ENCODE measurements at places on chromosomes 6 and 20. TPM values are rescaled to one million over a fixed set of nuclear protein-coding genes. Genes with fewer than 3 reads are reported as not detected.

GRCh38 chr20:42261766-42262270 is 643.6 kb upstream of the CHD6 start:
- no peak overlapping the region for H3K27ac ChIP-seq
- no peak overlapping the region for H3K4me3 ChIP-seq
- H3K27me3 ChIP-seq = no peaks in the 10 kb centered on the region
- no peak for DNase-seq
- H3K36me3 ChIP-seq = no peaks in the 10 kb centered on the region

DNA sequence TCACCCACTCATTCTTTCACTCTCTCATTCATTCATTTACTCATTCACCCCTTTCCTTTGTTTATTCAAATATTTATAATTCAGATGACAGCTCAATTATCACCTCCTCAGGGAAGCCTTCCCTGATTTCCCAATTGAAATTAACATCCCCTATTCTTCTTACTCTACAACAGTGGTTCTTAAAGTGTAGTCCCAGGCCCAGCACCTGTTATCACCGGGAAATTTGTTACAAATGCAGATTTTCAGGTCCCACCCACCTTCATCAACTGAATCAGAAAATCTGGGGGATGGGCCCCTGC is 30.3 kb downstream of the KIAA1755 start:
- H3K27ac ChIP-seq = no peak overlapping the region
- H3K27me3 ChIP-seq = no peaks in the 10 kb centered on the region
- no peak for DNase-seq
- no peaks in the 10 kb centered on the region for H3K36me3 ChIP-seq
- no peaks in the 10 kb centered on the region for H3K4me1 ChIP-seq
- H3K4me3 ChIP-seq = no peak overlapping the region

GRCh38 chr6:54130179-54130578 is 18.9 kb downstream of the MLIP start:
- H3K27ac ChIP-seq = no peak overlapping the region
- no peaks in the 10 kb centered on the region for H3K36me3 ChIP-seq
- H3K27me3 ChIP-seq = no peaks in the 10 kb centered on the region
- no peak for DNase-seq
- no peaks in the 10 kb centered on the region for H3K4me1 ChIP-seq

Gene TDRD6
- not detected for polyA plus RNA-seq

DNA sequence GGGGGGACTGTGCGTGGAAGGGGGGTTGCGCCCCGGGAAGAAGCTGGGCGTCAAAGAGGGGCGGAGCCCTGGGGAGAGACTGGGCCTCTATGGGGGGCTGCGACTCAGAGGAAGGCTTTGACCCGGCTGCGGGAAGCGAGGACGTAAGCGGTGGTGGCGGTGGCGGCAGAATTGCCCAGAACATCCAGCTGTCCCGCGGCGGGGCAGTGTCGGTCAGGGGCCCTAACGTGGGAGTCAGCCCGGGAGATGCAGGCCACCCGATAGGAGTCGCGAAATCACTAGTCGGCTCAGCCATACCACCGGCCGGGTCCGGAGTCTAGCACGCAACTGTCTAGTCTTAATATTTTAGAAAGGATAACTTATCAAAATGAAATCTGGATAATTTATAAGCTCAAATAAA is 387.6 kb upstream of the EYS start:
- H3K27me3 ChIP-seq = no peaks in the 10 kb centered on the region
- no peaks in the 10 kb centered on the region for H3K4me1 ChIP-seq
- H3K27ac ChIP-seq = no peak overlapping the region
- no peak overlapping the region for H3K4me3 ChIP-seq
- no peak for DNase-seq

Gene MMP24
- 0.78 TPM for polyA plus RNA-seq

- peaks cover 2% of the 10 kb centered on the region for H3K36me3 ChIP-seq
- no peaks in the 10 kb centered on the region for H3K27me3 ChIP-seq
- no peak for DNase-seq
- H3K27ac ChIP-seq = no peak overlapping the region
- peaks cover 3% of the 10 kb centered on the region for H3K4me1 ChIP-seq
These were observed 8.2 kb downstream of the ASXL1 start for GRCh38 chr20:32366380-32366779.

Gene CAGE1
- not detected for polyA plus RNA-seq

Gene TNF
- 0.59 TPM for polyA plus RNA-seq

Gene RFX6
- polyA plus RNA-seq = 0.73 TPM

Gene ENPP5
- polyA plus RNA-seq = 1.4 TPM

Gene SDHAF4
- polyA plus RNA-seq = 6.2 TPM

GRCh38 chr6:30007132-30007764 is 53.8 kb upstream of the POLR1H start:
- H3K4me3 ChIP-seq = peak overlapping the region; percentile 45
- peak; percentile 56 for DNase-seq
- H3K36me3 ChIP-seq = no peaks in the 10 kb centered on the region
- no peak overlapping the region for H3K27ac ChIP-seq

Gene NUP153
- 31.6 TPM for polyA plus RNA-seq

DNA sequence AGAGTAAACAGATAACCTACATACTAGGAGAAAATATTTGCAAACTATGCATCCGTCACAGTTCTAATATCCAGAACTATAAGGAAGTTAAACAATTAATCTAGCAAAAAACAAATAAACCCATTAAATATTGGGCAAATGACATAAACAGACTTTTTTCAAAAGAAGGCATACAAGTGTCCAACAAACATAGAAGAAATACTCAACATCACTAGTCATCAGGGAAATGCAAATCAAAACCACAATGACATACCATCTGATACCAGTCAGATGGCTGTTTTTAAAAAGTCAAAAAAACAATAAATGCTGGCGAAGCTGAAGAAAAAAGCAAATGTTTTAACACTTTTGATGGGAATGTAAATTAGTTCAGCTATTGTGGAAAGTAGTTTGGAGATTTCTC is 1117.7 kb upstream of the MAP3K7 start:
- no peaks in the 10 kb centered on the region for H3K36me3 ChIP-seq
- H3K4me1 ChIP-seq = no peaks in the 10 kb centered on the region
- no peak overlapping the region for H3K27ac ChIP-seq

DNA sequence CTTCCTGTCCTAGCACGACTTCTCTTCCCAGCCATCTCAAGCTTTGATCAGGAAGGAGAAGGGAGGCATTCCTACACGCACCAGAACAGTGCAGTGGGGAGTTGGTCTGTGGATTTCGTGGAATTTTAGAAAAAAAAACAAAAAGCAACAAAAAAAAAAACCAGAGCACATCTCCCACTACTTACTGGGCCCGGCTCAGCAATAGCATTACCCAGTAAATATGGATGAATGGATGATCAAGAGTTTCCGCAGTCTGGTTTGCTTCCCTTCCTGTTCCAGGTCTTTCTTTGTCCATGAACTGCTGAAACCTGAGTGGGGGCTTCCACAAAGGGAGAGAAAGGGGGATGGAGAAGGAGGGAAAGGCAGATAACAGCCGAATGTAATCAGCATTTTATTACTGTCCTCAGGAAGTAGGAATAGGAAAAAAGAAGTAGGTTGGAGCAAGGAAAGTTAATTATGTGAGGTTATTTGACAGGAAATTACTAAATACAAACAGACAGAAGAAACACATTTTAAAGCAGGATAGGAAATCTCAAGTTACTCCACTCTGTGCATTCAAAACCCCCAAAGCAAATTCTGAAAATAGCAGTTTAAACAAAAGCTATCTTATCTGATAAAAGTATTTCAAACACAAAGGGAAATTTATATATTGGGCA is 349.0 kb downstream of the PRL start:
- no peaks in the 10 kb centered on the region for H3K27me3 ChIP-seq
- H3K27ac ChIP-seq = peak overlapping the region; percentile 16
- H3K36me3 ChIP-seq = no peaks in the 10 kb centered on the region
- H3K4me3 ChIP-seq = no peak overlapping the region

- peaks cover 2% of the 10 kb centered on the region for H3K4me1 ChIP-seq
- no peaks in the 10 kb centered on the region for H3K27me3 ChIP-seq
- no peak overlapping the region for H3K4me3 ChIP-seq
- no peak for DNase-seq
- H3K36me3 ChIP-seq = no peaks in the 10 kb centered on the region
These were observed 90.1 kb downstream of the PSMG4 start for GRCh38 chr6:3348821-3349220.

GRCh38 chr6:39927159-39927558 is 7.1 kb downstream of the MOCS1 start:
- no peaks in the 10 kb centered on the region for H3K27me3 ChIP-seq
- peak overlapping the region; percentile 37 for H3K27ac ChIP-seq
- DNase-seq = no peak
- H3K36me3 ChIP-seq = peaks cover 39% of the 10 kb centered on the region
- H3K4me1 ChIP-seq = peaks cover 15% of the 10 kb centered on the region
- H3K4me3 ChIP-seq = no peak overlapping the region

GRCh38 chr6:8301502-8301901 is 133.8 kb downstream of the SLC35B3 start:
- no peaks in the 10 kb centered on the region for H3K4me1 ChIP-seq
- H3K27me3 ChIP-seq = no peaks in the 10 kb centered on the region
- H3K27ac ChIP-seq = no peak overlapping the region
- no peaks in the 10 kb centered on the region for H3K36me3 ChIP-seq
- no peak for DNase-seq
- no peak overlapping the region for H3K4me3 ChIP-seq

Gene CLDN20
- not detected for polyA plus RNA-seq

DNA sequence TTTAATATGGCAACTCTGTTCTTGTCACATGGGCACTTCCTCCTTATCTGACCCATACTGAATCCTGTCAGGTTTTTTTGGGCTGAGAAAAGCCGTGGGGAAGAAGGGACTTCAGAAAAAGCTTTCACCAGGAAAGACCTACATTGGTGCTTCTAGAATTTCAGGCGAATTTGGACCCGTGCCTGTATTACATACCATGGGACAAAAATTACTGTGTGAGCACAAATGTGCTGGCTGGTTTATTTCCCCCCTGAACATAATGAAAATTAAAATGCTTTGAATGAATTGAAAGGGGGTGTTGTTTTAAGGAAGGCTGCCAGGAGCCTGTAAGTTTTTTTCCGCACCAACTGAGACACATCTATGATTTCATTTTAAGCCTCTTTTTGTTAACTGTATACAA is 29.6 kb downstream of the CAP2 start:
- no peak overlapping the region for H3K27ac ChIP-seq
- H3K4me3 ChIP-seq = no peak overlapping the region
- H3K27me3 ChIP-seq = no peaks in the 10 kb centered on the region

- DNase-seq = no peak
These were observed 113.9 kb upstream of the TMEM170B start for GRCh38 chr6:11423667-11424066.

DNA sequence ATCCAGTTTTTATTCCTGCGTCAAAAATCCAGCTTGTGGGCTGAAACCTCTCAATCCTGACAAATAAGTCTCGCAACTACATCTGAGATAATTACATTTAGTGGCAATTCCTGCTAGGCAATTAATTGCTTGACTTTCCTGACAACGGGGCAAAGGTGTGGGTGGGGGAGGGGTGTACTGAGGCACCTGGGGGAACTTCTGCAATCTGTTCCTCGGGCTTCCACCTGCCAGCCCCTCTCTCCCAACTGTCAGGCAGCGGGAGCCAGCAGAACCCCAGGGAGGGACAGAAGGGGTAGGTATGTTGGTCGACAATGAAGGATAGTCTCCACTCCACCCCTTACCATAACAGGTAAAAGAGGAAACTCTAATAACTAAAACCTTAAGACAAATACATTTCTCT is 6.8 kb downstream of the C6orf52 start:
- peak overlapping the region; percentile 29 for H3K4me3 ChIP-seq
- peak; percentile 80 for DNase-seq

Gene PI3
- 3.6 TPM for polyA plus RNA-seq

GRCh38 chr6:11522812-11523605 is 14.5 kb upstream of the TMEM170B start:
- no peaks in the 10 kb centered on the region for H3K27me3 ChIP-seq
- no peaks in the 10 kb centered on the region for H3K36me3 ChIP-seq
- no peak overlapping the region for H3K27ac ChIP-seq
- no peak overlapping the region for H3K4me3 ChIP-seq
- H3K4me1 ChIP-seq = no peaks in the 10 kb centered on the region

DNA sequence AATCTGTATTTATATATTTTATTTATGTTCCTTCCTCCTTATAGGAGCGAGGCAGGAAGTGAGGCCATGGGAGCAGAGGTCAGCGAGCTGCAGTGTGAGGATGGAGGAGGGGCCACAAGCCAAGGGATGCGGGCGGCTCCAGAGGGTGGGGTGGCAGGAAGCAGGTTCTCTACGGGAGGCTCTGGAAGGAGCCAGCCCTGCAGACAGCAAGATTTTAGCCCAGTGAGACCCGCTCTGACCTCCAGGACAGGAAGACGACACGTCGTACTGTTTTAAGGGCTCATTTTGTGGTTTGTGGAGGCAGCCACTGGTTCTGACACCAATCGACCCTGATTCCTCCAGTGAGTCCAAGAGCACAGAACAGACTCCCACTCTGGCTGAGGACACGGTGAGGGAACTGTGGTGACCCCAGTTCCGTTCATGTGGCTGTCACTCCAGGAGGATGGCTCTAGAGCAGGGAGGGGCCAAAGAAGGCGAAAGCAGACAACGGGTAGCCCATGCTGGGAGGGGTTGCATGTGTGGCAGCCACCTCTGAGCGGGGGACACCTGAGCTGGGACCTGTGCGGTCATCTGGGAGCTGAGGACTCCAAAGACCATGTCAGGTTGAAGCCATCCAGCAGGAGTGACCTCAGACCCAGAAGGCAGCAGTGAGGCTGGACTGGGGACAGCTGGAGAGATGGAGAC is 100.1 kb upstream of the BHLHE23 start:
- H3K27ac ChIP-seq = no peak overlapping the region
- H3K36me3 ChIP-seq = no peaks in the 10 kb centered on the region
- H3K4me1 ChIP-seq = no peaks in the 10 kb centered on the region
- H3K27me3 ChIP-seq = peaks cover 4% of the 10 kb centered on the region
- H3K4me3 ChIP-seq = no peak overlapping the region

Gene OR12D3
- polyA plus RNA-seq = not detected

Gene BTN3A1
- 12.7 TPM for polyA plus RNA-seq

Gene CLPSL2
- not detected for polyA plus RNA-seq

DNA sequence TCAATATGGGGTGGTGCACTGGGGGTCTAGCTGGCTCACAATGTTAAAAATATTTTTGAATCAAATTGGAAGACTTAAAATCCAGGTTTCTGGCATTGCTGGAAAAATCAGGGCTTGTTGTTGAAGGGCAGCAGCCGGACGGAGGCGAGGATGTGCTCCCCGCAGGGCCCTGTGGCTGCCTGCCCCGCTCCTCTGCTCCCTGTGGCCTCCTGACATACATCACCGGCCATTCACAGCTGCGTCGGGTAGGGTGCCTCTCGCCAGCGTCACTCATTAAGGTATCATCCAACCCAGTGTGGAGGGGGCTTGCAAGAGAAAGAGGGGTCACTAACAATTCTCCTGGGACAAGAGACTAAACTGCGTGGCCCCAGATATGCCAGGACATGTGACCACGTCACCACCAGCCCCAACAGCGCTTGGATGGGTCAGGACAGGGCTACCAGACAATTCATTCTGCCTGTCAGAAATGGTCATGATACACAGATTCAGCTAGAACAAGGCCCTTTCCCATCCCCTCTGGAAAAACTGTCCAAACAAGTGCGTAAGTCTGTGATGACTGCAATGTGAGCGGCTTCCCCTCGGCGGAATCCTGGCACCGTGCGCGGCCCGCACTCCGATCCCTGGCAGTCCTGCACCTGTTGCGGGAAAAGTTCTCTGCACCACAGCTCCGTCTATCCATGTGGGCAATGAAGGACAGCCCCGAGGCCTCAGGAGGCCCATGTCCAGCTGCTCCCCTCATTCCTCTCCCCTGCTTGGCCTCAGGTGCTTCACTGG is 12.0 kb downstream of the GATA5 start:
- peaks cover 73% of the 10 kb centered on the region for H3K36me3 ChIP-seq
- H3K4me1 ChIP-seq = peaks cover 2% of the 10 kb centered on the region
- H3K27me3 ChIP-seq = no peaks in the 10 kb centered on the region
- no peak for DNase-seq
- no peak overlapping the region for H3K4me3 ChIP-seq

- H3K36me3 ChIP-seq = no peaks in the 10 kb centered on the region
- H3K27ac ChIP-seq = no peak overlapping the region
These were observed 392.5 kb downstream of the CD83 start for GRCh38 chr6:14510038-14510437.

Gene CLPSL1
- polyA plus RNA-seq = not detected

Data from small intestine (tissue), 16 donors.